ENCODE measurements at places on chromosomes 12 and 14.

DNA sequence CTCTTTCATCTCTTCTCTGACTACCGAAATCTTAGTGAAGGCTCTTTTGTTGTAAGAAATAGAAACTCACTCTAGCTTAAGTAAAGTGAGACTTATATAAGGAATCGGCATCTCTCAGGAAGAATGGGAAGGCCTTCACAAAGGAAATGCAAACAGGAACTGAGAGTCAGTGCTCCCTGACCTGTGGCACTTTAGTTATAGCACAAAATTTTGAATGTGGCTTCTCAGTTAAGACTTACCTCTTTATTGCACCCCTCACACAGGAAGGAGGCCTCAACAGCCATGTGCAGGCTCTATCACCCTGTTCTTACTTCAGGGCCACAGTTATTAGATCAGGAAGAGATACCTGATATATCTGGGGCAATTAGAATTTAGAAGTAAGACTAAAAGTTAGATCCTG is 224.7 kb upstream of the EGLN3 start:
- no peak for DNase-seq

DNA sequence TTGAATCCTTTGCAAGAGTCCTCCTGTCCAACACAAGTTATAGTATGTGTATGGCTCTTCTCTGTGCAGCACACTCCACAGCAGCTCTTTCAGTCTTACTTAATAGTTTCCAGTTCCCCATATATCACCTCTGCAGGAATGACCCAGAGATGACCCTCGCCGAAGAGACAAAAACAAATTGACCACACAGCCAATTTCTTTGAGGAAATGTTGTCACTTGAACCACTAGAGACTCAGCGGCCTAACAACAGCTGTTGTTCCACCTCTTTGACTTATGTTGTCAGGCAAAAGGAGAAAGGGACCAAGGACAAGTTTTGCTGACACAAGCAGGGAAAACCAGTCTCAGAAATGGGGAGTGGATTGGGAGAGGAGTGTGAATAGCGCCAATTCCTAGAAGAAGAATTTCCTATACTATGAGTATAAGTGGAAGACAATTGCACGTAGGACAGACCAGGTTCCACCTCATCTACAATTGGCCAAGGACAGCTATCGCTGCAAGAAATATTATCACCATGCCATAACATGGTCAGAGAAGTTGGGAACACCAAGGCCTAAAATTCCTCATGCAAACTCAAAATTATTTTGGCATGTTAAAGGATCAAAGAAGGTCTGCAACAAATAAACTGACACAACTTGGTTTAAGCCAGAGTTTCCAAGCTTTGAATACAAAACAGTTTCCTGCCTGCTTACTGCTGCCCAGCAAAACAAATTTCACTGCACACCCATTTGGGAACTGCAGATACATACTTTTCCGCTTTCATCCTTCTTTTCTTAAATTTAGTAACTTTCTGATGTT is 41.7 kb upstream of the ITPR2 start:
- DNase-seq, result peak; percentile 58

DNA sequence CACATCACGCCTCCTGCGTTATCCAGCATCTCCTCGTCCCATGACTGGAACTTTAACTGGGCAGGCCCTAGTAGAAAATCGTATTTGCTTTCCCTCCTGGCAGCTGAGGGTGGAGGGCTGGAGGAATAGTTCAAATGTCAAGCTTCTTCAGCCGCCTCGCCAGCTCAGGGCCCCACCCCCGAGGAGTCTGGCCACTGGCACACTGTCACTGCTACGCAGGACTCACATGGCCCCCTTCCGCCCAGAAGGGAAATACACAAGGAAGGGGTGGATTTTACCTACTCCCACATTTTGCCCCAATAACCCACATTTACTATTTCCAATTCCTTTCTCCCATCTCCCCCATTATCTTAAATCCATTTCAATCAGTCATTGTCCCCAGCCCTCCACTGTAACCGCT is 8.6 kb downstream of the SLC6A13 start:
- DNase-seq, result no peak

GRCh38 chr14:89289477-89289876 is 127.6 kb downstream of the FOXN3 start:
- DNase-seq, result no peak

- DNase-seq, result no peak
Observed at GRCh38 chr14:59583755-59584154, 7.1 kb upstream of the CCDC175 start.

DNA sequence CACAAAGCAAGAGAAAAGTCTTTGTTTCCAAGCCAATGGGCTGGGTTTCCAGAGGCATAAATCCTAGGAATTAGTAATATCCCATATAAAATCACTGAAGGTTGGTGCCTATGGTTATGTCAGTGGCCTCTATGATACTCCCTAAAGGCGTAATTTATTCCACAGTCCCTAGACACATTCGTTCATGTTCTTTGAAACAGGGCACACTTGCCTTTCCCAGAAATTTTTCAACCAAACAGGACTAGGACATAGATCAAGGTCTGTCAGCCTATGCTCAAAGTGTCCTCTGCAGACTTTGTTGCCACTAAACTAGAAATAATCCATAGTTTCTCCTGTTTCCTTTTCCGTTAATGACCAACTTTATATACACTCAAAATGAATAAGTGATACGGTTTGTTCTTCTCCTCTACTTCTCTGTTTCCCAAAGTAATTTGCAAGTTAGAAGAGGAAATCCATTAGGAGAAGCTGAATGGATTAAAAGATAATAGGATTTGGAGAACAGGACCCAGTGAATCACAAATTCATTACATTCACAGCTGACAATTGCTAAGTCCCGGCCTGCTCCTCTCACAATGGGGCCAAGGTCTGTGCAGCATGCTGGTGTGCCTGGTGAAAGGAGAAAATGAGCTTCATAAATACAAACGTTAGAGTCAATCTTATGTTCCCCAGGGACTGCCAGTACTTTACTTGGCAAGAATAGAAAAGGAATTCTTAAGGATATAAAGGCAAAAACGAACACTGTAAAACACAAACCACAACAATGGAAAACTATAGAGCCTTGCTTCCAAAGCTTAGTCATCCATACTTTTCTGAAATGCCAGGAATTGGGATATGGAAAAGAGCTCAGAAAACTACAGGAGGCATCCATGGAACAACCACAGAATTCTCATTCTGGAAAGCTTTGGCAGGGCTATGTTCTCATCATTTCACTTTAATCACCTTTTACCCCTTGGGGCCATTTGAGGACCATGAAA is 966.2 kb downstream of the NRXN3 start:
- no peak for DNase-seq

GRCh38 chr12:129383956-129384355 is 519.9 kb downstream of the TMEM132D start:
- no peak for DNase-seq

DNA sequence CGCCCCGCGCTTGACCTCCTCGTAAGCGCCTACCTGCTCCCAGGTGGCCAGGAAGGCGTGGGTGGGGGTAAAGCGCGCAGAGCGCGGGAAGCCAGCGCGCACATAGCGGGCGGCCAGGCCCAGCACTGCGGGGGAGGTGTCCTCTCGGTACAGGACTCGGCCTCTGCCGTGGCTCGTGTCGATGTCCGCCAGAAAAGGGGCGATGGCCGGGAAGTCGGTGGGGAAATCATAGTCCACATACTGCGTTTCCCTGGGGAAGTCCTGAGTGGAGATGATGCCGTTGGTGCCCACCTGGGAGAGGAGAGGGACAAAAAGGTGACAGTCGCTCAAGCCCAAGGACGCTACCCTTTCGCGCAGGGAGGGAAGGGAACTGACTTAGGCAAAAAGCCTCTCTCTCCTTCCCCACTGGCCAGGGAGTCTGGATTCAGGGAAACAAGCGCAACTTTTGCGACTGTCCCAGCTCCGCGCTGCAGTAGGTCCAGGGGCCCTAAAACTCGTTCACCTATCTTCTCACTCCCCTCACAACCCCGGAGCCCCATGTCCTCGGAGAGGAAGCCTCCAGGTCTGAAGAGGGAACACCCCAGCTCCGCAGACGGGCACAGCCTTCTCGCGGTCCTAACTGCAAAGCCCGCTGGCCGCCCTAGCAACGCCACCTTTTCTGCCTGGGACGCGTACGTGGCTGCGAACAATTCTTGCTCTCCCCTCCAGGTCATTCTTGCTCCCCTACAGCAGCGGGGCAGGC is 815 bp downstream of the NID2 start:
- peak; percentile 41 for DNase-seq

- no peak for DNase-seq
Observed at GRCh38 chr12:94242901-94243300, 94.5 kb downstream of the PLXNC1 start.

DNA sequence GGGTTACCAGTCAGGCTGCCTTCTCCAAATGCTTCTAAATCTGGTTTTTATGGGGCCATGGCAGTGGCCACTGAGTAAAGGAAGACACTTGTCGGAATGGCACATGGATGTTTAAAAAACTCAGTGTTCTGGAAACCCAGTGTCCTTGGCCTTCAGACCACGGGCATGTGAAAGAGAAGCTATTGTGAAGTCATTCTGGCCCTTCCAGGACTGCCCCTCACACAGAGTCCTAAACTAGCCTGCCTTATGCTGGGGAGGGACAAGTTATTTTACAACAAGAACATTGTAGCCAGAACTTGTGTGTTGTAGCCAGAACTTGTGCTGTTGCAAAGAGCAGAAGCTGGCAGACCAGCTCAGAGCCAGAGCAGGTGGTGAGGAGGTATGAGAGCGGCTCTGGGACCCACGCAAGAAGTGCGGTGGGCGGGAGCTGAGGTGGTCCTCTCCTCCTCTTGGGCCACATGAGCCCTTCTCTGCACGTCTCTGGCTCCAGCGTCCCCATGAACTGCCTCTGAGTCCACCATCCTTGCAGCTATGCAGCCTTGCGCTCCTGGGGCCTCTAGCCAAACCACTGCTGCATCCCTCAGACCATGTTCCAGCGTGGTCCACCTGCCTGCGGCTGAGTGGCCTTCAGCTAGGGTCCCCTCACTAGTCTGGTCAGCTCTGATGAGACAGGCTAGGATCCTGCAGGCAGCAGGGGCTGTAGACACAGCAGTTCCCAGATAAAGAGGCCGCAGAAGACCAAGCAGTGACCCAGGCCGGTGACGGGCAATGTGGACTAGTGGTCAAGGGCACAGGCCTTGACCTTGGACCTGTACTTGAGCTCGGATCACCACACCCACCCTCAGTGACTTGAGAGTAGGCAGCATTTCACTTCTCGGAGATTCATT is 32.5 kb downstream of the MMAB start:
- DNase-seq, result no peak

DNA sequence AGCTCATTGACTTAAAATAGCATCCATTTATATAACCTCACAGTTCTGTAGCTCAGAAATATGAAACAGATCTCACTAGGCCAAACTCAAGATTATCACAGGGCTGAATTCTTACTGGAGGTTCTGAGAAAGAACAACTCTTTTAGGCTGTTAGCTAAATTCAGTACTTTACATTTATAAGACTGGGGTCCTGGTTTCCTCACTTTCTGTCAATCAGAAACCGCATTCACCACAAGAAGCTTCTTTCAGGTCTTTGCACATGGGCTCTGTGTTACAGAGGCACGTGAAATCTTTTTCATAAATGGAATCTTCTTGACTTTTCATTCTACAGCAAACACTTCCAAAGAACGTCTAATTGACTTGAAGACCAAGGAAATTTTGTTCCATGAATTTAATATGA is 876.3 kb upstream of the FOXG1 start:
- DNase-seq, result no peak

DNA sequence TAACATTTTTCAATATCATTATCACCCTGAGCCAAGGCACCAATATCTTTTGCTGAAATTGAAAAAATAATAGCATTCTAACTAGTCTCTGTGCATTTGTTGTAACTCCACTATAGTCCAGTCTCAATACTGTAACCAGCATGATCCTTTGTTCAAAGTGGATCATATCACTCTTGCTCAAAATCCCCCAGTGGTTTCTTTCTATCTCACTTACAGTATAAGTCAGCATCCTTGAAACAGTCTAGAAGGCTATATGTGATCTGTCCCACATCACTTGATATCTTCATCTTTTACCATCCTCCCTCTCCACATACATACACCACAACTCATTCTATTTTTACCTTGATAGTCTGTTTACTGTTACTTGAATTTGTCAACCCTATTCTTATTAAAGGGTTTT is 435.7 kb downstream of the CCER1 start:
- DNase-seq, result no peak

DNA sequence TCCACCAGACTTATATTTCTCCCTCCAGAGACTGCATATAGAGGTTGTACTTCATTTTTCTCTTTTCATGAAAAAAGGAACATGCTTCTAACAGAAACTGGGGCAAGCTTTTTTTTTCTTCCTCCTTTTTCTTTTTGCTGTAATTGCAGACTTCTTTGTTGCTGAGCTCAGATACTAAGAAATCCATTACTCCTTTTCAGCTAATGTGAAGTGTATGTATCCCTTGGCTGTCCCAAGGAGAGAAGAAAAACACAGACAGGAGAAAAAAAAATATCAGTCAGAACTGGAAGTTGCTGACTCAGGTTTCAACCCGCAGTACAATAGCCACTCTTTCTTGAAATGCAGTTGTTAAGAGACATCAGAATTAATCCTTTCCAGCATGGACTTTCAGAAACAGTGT is 1248.4 kb downstream of the LRFN5 start:
- no peak for DNase-seq

GRCh38 chr12:71060426-71060825 is 97.4 kb downstream of the TSPAN8 start:
- DNase-seq, result no peak

GRCh38 chr12:21301-22189 is 45.0 kb upstream of the IQSEC3 start:
- peak; percentile 64 for DNase-seq

DNA sequence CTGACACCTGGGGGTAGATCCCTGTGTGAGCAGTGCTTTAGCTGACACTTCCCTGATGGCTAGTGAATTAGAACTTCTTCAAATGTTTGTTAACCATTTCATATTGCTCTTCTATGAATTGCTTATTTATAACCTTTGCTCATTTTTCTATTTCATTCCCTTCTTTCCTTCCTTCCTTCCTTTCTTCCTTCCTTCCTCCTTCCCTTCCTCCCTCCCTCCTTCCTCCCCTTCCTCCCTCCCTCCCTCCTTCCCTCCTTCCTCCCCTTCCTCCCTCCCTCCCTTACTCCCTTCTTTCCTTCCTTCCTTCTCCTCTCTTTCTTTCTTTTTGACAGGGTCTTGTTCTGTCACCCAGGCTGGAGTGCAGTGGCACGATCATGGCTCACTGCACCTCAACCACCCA is 23.3 kb upstream of the CEP170B start:
- DNase-seq, result no peak

DNA sequence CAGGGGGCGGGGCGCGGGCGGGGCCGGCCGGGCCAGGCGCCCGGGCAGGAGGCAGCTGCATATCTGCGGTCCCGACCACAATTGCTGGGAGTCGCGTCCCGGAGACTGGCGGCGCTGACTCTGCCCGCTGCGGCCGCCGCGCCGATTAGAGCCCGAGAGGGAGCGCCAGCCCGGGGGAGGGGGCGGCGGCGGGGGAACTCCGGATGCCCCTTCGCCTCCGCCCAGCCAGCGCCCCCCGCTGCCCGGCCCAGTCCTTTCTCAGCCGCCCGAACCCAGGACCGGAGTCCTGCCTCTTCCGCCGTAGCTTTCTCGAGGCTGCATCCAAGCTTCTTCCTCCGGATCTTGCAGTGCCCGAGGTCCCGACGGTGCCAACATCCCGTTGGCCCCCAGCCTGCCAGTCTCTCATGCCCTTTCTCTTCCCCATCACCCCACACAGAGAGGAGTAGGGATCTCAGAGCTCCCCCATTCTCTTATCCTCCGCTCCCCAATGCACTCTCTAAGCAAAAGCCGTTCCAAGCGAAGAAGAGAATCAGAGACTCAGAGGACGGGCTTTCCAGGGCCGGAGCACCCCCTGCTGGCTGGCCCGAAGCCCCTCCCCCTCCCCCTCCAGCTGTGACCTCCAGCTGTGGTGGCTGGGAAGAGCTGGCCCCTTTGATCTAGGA is 8.8 kb upstream of the SP7 start:
- peak; percentile 89 for DNase-seq

GRCh38 chr12:32255588-32255987 is 143.8 kb upstream of the FGD4 start:
- no peak for DNase-seq

- DNase-seq, result no peak
Observed at GRCh38 chr14:90599748-90600507, 203.1 kb downstream of the CALM1 start.
